ENCODE measurements at places on chromosomes 5 and 9.

DNA sequence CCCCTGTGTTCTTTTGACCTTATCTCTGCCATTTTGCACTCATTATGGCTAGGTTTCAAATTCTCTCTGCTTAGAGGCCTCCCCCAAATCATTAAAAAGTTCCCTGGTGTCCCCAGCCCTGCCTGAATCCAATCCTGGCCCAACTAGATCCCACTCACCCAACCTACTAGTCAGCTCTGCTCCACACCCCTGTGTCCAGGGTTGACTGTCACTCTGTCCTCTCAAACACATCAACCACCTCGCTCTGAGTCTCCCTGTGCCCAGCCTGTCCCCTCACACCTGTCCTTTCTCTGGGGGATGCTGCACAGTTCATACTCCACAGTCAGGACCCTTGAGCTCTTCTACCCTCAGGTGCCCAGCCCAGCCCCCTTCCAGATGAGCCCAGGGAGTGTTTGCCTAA, 154.2 kb upstream of the SV2C start:
- no peak for DNase-seq

DNA sequence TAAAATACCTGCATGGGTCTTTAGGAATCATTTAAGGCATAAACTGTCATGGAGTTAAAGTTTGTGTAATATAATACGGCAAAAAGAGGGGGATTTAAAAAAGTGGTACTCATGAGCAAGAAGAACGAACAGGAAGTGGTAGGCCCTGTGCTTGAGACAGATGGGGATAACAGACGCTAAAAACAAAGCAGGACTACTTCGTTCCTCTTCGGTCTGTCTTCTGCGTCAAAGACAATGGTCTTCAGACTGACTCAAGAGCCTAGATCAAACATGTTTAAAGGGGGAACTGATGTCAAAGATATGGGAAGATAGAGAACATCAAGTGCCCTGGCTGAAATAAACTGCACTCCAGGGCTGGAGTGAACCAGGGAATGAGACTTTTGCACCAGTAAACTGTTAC, 59.8 kb upstream of the RFX3 start:
- DNase-seq: no peak

GRCh38 chr5:175718401-175719108, 60.7 kb downstream of the HRH2 start:
- DNase-seq: peak; percentile 49

GRCh38 chr5:151062405-151063141, 18.3 kb downstream of the TNIP1 start:
- DNase-seq: no peak

GRCh38 chr9:114233491-114234185, 78.3 kb downstream of the COL27A1 start:
- DNase-seq: no peak

GRCh38 chr5:64628901-64629300, 61.4 kb upstream of the SHISAL2B start:
- DNase-seq: no peak

DNA sequence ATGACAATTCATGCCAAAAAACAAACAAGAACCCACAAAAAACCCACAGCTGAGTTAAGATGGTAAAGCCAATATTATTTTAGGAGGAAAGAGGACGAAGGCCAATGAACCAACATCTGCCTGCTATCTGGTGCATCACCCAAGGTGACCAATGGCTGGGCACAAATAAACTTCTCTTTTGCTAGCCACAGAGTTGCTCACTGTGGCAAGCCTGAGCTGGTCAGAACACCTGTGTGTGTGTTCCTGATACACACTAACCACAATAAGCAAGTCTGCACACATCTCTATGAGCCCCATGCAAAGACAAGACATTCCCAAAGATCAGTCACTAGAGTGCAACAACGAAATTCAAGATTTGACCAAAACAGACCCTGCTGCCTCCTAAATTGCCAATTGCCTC, 63.1 kb downstream of the RNF38 start:
- no peak for DNase-seq

DNA sequence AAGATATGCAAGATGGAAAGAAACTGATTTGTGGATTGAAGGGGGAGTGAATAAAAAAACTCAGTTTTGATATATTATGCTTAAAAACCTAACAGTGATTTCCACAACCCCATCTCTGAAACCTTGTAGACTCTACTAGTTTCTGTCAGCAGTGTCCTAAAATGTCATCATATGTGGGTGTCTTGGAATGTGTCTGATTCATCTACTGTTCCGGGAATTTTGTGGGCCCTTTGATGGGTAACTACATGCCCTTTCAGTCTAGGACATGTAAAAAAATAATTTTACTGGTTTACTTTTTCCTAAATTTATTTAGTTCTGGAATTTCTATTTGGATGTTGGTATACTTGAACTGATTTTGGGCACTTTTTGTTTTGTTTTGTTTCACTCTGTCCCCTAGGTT, 118.9 kb upstream of the NMUR2 start:
- DNase-seq: no peak

DNA sequence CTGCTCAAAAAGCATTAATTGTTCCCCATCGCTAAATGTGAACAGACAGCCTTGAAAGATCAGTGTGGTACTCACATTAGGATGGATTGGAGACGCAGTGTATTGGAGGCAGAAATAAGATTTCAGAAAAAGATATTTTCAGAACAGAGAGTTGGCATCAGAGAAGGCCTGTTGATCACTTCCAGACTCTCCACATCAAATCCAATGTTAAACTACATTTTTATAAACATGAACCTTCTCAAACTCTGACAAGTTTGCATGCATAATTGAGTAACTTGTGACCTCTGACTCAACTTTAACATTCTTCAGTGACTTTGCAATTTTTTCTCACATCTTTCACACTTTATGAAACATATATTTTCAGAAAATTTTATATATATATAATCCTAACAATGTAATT, 919.6 kb upstream of the SEMA6A start:
- DNase-seq: no peak

GRCh38 chr5:126472538-126472889, 49.3 kb downstream of the GRAMD2B start:
- no peak for DNase-seq

DNA sequence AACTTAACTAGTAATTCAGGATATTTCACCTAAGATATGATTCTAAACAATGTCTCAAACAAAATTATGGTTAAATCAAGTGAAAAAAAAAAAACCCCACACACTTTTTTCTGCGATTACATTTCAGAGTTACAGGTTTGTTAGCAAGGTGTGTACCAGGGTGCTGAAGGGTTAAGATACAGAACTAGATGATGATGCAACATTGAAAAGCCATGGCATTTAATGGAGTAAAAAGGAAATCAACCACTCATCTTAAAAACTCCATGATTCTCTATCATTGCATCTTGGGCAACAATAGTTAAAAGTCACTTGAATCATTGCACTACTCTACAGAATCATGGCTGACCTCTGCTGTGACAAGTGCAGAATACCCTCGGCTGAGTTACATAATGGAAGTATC, 270.3 kb upstream of the EFNA5 start:
- DNase-seq: no peak

DNA sequence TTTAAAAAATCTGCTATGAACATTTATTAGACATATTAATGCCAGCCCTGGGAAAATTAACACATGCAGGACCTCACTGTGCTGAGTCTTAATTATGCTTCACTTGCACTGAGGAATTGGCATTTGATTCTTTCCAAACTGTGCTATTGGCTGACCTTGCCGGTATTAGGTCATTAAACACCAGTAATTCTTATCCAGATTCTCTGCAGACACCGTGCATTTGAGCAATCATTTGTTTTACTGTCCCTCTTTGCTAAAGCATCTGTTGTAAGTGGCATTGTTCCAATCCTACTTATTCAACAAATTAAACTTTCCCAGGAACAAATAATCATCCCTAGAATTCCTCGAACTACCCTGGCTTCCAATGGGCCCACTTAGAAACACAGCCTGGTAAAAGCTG, 145.0 kb downstream of the SLC12A2 start:
- DNase-seq: no peak

DNA sequence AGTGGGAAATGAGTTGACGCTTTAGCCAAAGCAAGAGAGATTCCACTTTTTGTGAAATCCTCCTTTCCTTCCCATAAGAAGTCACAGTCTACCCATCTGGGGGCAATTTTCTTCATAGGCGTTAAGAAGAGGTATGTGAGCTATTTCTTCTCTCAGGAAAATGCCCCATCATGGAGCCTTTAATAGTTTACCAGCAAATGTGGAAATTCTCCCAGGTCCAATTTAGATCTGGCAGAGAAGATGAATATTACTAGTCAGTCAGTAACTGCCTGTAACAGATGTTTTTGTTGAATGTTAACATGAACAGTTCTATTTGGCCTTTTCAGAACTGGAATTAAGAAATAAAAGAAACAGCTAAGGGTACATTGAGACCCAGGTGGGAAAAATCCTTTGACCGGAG, 156.4 kb upstream of the RFX3 start:
- DNase-seq: no peak

DNA sequence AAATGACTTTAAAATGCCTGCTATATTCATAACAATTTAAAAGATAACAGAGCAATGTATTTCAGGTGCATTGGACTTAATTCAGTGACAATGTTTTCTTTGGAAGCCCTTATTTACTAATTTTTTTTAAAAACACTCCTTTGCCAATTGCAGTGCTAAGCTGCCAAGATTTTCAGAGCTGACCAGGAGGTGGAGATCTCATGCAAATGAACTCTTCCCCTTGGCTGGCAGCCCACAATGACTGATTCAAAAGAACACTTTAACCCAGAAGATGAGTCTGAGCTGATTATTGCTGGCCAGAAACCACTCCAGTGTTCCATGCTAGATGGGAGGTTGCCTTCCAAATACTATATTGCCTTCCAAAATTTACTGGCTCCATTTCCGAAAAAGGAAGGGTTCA, 128.3 kb upstream of the CCNH start:
- no peak for DNase-seq

Measured in stimulated activated CD4-positive, alpha-beta T cell treated with anti-CD3 and anti-CD28 coated beads, Interleukin-15, amount 100 ng/mL, for 48 hours (primary cell).